ENCODE measurements at places on chromosomes 1 and 21.

GRCh38 chr1:113303267-113303666 is 87.0 kb upstream of the MAGI3 start:
- DNase-seq, result no peak

DNA sequence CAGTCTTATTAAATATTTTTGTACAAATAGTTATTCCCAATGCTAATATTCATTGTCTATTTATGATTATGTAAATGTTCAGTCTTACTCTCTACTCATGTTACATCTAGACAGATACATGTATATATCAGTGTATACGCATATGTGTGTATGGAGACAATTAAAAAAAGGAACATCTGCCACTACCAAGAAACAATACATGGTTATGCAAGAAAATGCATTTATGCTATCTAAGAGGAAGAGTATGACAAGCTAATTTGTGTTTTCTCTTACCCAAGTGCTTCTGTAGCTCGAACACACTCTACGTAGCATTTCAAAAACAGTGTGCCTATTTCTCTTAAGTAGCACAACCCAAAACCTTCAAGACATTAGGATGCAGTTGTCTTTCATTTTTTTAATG is 6.1 kb upstream of the RLF start:
- no peak for DNase-seq

- DNase-seq, result no peak
Observed at GRCh38 chr1:167654975-167655575, 25.0 kb downstream of the RCSD1 start.

GRCh38 chr1:112692681-112693080 is 14.2 kb downstream of the RHOC start:
- DNase-seq, result no peak

- DNase-seq, result no peak
Observed at GRCh38 chr1:26349188-26349876, 4.6 kb downstream of the CRYBG2 start.

GRCh38 chr1:77857552-77857951 is 30.9 kb upstream of the NEXN start:
- no peak for DNase-seq

DNA sequence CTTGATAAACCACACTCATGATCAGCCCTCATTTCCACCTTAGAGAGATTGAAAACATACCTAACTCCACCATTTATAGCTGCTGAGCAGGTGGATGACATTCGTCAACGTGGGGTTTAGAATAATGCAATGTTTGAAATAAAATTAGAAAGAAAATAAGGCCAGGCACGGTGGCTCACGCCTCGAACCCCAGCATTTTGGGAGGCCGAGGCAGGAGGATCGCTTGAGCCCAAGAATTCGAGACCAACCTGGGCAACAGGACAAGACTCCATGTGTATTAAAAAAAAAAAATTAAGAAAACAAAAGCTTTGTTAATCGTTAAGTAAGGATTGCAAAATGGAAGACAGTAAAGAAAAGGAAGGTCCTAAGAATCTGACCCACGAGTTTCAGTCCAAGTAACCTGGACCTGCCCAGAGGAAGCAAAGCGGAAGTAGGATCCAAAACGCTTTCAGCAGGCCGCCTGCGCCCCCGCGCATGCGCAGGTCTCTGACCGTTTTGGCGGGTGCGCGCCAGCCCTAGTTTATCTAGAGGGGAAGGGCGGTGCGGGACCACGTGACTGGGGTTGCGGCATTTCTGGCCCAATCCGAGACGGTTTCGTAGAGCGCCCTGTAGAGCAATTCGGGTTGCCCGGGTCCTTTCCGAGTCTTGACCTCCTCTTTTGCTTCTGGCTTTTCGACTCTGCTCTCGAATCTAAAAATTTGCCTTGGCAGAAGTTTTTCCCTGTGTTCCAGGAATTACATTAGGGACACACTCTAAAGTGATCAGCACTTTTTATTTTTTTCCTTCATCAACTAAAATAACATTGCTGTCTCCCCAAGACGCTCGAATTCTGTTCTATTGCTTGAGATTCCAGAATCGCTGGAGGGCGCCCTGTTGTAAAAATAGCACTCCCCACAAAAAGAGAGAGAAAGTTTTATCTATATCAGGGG is 22.5 kb downstream of the ANP32E start:
- peak; percentile 83 for DNase-seq

DNA sequence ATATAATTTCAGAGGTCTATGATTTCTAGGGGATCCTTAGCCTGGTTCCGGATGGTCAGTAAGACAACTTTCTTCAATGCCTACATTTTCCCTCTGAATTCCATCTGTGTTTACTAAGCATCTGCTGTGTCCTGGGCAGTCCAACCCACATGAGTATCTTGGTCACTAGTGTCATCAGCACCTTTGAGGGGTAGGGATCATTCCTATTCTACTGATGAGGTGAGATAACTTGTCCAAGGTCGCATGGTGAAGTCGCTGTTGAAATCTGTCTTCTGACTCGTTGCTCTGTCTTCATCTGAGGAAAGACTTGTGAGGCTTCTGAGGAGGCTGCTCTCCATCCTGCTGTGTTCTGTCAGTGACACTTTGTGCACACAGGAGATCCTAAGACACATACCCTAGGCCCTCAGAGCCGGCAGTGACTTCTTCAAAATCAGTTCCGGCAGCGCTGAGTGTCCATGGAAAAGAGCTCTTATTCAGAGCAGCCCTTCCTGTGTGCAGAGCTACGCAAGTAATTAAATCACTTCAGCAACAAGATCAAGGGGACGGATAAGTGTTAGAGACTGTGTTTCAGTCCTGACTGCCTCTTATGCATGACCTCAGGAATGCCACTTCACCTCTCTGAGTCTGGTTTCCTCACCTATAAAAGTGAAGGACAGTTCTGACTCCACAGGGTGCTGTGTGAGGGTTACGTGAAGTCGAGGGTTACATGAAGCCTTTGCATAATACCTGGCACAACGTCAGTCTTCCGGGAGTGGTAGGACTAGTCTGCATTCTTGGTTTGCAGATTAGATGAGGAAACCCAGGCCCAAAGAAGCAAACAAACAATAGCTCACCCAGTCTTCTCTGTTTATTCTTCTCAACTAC is 28.4 kb downstream of the AK2 start:
- DNase-seq, result no peak

- DNase-seq, result peak; percentile 28
Observed at GRCh38 chr1:27979151-27979858, 19.5 kb downstream of the XKR8 start.

GRCh38 chr1:183810121-183810520 is 5.2 kb downstream of the RGL1 start:
- no peak for DNase-seq

DNA sequence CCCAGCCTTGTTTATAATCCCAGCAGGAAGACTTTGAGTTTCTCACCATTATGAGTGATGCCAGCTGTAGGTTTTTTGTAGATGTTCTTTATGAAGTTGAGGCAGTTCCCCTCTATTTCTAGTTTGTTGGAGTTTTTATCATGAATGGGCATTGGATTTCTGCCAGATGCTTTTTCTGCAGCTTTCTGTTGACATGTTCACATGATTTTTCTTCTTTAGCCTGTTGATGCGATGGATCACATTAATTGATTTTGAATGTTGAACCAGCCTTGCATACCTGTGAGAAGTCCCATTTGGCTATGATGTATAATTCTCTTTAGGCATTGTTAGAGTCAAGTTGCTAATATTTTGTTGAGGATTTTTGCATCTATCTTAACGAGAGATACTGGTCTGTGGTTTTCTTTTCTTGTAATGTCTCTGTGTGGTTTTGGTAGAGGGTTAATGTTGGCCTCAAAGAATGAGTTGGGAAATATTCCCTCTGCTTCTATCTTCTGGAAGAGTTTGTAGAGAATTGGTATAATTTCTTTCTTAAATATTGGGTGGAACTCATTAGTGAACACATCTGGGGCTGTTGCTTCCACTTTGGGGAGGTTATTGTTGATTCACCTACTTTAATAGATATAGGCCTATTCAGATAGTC is 33.2 kb downstream of the ZBTB40 start:
- DNase-seq, result no peak

DNA sequence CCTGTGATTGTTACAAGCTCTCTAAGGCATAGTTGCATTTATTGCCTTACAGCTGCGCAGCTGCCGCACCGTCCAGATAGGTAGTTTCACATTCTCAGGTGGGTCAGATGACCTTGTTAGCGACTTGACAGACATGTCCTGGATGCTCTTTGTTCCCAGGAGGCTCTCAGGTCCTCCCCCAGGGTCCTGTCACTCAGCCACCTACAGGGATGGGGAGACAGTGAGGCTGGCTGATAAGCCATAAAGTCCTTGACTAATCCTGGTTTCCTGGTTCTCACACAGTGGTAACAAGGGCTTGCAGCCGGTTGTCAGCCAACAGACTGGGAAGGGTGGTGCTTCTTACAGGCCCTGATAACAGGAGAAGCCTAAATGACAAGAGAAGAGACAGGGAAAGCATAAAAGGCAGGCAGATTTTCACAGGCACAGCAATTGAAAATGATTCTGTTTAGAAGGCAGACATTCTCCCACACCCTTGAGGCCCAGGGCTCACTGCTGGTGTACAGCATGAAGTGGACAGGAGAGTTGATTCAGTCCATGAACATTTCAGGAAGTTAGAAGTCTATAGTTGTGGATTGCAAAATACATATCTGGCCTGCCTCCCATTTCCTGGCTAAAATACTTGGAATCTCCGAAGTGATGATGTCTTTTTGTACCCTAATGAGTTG is 2.9 kb downstream of the ARF1 start:
- peak; percentile 47 for DNase-seq

DNA sequence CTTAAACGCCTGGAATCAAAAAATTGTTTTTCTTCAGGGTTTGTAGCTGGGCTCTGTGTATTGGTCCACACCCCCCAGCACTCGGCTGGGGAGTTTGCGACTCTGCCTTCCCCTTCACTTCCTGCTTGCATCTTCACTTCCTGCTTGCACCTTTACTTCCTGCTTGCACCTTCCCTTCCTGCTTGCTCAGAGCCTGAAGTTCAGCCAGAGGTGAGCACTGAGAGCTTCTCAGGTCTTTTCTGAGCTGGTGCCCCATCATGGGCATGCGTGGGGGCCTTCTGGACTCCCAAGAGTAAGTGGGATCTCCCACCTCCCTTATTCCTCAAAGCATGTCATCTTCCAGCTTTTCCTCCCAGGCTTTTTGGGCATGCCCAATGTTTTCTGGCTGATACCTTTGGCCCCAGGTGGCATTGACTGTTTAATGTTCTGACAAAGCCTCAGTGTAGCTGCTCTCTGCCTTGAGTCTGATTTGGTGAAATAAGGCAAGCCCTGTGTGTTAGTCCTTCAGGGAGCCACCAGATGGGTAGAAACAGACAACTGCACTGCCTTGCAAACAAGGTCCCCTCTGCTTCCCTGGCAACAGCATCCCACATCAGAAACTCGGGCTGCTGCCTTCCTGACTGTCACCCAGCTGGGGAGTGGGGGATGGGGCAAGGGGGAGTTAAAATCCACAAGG is 3.5 kb downstream of the KRTAP10-2 start:
- DNase-seq, result no peak

- no peak for DNase-seq
Observed at GRCh38 chr1:248045209-248045608, 1.4 kb upstream of the OR2L3 start.

DNA sequence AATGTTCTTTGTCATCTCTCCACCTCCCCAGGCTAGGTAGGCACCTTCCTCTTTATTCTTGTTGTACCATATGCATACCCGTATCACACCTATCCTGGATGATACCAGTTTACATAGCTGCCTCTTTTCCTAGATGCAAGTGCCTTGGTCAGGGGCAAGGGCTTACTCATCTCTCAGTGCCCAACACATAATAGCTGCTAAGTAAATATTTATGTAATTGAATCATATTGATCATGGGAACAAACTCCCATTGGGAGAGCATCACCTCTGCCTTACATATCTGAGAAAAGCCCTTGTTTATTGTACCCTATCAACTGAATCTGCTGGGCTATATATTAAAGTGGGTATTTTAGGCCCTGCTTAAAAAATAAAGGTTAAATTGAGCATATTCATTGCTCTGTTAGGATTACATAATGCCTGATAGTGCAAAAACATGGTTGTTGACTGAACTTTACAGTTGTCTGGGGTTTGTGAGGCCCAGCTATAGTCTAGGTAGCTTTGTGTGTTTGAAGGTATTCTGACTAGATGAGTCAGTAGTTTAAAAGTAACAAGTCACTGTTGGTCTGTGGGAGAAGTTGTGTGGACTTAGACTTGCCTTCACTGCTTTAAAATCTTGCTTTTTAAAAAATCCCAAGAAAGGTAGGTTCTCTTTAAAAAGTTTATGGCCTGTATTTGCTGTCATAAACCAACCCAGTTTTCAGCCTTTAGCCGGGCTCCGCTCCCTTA is 82.6 kb downstream of the OLFML2B start:
- no peak for DNase-seq

DNA sequence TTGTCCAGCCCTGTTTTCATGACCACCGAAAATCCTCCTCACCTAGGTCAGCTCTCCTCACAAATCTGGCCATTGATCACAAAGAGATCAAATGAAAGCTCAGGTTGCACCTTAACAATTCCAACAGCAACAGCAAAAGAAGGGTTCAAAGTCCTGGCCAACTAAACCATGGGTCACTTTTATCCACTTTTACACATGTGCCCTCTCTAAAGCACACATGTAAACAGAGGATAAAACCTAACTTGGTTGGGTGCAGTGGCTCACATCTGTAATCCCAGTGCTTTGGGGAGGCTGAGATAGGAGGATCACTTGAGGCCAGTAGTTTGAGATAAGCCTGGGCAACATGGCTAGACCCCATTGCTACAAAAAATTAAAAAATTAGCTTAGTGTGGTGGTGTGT is 3.9 kb upstream of the RBM15 start:
- no peak for DNase-seq

GRCh38 chr1:152759453-152760173 is 1.8 kb downstream of the KPRP start:
- no peak for DNase-seq

GRCh38 chr1:209493559-209493958 is 90.0 kb upstream of the CAMK1G start:
- no peak for DNase-seq

DNA sequence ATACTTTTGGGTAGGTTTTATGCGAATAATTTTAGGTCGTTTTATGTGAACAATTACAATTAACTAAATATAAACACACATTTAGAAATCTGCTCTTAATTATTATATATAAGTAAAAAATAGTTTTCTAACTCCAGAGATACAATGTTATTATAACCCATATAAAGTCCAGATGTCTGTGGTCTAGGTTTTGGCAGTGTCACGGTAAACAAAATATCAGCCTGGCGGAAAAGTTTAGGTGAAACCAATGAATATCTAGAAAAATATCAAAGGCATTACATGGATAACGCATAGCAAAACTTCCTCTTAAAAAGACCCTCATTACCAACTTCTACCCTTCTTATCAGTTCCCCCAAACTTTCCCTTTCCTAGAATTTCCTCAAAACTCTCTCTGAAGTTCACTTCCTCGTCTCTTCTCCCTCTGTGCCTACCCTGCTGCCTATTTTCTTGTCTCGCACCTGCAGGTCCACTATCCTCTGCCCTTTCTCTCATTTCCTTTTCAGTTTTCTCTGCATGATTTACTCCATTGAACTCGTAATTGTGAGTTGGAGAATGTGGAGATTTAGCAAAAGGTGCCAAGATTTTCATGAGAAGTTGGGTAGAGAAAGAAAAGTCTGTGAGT is 21.8 kb downstream of the VTCN1 start:
- DNase-seq, result no peak

DNA sequence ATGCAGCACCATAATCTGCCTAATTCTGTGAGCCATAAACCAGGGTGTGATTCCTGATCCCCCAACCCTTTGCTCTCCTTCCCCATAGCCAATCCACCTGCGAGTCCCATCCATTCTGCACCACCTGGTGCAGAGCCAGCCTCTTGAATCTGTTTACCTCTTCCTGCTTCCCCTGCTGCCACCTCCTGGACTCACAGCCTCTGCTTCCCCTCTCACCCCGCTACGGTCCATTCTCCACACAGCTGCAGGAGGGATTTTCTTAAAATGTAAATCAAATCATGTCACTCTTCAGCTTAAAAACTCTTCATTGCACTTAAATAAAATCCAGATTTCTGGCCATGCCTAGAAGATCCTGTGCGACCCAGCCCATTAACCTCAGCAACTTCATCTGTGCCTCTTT is 186.7 kb downstream of the FOXD2 start:
- no peak for DNase-seq
